Activated CD4-positive, alpha-beta memory T cell treated with anti-CD3 and anti-CD28 coated beads, Interleukin-2, amount 10 ng/mL, durations not matched to agents 7 days and 5 days (primary cell): ENCODE measurements at places on chromosomes 11 and 22.

GRCh38 chr11:64151337-64151736 lies 14.6 kb downstream of the MACROD1 start:
- DNase-seq = no peak

DNA sequence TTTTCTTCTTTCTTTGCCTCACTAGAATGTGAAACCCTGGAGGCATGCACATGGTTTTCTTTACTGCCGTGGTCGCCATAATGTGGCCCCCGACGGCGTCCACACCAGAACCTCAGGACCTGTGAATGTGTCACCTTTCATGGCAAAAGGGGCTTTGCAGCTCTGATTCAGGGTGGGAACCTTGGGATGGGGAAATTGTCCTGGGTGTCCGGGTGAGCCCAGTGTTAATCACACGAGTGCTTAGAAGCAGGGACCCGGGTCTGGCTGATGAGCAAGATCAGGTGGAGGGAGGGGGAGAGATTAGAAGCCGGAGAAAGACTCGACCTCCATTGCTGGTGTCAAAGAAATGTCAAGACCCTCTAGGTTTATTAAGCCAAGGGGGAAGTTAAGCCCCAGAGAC lies 74.7 kb upstream of the SHISAL1 start:
- no peak for DNase-seq

DNA sequence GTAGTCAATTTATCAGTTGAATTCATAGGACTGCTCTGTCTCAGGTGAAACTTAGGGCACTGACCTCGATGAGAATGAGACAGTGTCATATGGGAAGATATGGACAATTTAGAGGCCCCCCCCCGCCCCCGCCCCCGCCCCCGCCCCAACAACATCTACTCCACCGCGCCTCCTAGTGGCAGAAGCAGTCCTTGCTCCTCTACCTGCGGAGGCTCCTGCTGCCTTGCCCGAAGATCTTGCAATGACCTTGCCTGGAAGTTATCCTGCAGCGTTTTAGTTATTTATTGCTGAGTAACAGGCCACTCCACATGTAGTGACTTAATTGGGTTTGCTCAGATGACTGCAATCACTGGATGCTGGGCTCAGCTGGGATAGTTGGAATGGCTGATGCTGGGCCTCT lies 15.2 kb downstream of the SERPINH1 start:
- DNase-seq = peak; percentile 57

DNA sequence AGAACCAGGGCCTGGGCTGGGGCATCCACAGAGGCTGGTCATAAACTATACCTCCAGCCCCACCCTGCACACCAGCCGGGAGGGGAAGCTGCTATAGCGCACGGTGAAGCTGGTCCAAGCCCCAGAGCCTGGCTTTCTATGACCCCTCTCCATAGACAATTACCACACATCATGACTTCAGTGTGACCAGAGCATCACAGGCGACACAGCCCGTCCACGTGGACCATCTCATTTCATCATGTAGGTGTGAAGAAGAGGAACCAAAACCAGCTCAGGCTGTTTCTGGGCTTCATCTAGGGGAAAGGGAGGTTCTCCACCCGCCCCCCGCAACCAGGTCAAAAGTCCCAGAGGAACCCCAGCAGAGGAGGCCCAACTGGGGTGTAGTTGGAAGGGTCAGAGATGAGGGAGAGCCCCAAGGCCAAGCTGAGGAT lies 3.0 kb downstream of the CXCR5 start:
- no peak for DNase-seq

DNA sequence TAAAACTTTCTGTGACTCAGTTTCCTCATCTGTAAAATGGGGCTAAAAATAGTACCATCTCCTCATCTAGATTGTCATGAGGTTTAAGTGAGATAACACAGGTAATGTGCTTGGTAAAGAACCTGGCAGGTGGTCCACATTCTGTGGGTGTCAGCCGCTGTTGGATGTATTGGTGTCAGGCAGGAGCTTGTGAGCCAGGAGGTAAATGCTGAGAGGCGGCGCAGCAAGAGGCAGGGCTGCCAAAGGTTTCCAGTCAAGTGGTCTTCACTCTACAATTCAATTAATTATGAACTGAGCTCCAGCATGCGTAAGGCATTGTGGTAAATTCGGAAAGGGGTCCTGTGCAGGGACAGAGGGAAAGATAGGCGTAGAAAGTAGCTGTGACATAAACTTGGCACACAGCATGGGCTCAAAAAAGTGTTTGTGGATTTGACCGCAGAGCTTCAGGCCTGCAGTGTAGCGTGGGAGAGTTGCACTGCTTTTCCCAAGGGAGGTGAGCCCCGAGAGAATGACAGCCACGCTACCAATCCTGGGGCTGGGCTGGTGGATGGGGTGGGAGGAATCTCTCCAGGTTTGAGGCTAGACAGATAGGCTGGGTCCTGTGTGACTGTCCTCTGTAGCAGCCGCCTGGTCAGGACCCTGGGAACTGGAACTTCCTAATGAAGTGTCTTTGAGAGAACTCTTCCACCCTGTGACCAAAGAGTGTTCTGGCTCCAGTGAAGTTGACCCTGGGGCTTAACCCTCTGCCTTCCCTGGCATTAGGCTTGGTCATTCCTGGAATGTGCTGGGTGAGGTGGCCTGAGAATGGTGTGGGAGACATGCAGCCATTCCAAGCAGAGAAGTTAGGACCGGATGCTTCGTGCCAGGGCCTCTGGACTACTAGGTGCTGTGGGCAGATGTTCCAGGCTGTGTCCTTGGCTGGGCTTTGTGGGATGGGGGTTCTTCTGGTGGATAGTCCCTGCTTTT lies 122.4 kb downstream of the FEZ1 start:
- no peak for DNase-seq

- no peak for DNase-seq
These were observed 64.8 kb downstream of the MIAT start for GRCh38 chr22:26722159-26722558.

DNA sequence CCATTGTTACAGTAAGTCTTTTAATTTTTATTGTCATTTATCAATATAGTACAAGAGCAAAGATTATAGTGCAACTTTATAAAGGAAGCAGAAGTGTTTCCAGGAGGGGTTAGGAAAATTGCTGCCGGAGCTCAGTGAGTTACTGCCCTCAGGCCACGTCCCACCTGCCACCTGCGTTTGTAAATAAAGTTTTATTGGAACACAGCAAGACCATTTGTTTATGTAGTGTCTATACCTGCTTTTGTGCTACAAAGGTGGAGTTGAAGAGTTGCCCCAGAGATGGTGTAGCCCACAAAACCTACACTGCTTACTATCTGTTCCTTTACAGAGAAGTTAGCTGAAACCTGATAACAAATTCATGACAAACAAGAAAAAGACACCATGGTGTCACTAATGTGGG lies 437.8 kb upstream of the B3GAT1 start:
- DNase-seq = no peak

DNA sequence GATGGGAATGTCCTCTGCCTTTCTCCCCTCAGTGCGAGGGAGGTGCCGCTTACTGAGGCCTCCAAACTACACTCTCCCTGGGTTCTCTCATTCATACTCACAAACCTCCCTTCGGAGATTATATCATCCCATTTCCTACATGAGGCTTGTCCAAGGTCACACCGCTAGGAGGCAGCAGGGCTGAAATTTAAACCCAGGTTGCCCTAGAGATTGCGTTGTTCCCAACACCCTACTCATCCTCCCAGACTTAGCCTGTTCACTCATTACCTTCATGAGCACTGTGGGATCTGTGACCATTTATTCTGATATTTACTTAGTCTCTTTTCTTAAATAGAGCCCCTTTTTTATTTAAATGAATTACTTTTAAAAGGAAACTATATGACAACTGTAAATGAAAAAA lies 31.1 kb downstream of the SDHAF2 start:
- no peak for DNase-seq

DNA sequence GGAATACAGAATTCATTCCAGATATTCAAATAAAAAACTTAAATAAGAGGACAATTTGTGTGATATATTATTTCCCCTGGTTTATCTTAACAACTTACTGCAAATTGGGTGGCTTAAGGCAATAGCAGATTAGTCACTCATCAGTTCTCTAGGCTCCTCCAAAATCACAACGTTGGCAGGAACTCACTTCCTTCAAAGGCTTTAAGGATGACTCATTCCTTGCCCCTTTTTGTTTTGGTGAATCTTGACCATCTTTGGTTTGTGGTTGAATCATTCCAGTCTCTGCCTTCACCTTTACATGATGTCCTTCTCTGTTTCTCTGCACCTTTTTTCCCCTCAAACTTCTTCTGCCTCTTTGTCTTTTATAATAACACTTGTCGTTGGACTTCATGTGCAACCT lies 3.4 kb downstream of the OR10AG1 start:
- no peak for DNase-seq

DNA sequence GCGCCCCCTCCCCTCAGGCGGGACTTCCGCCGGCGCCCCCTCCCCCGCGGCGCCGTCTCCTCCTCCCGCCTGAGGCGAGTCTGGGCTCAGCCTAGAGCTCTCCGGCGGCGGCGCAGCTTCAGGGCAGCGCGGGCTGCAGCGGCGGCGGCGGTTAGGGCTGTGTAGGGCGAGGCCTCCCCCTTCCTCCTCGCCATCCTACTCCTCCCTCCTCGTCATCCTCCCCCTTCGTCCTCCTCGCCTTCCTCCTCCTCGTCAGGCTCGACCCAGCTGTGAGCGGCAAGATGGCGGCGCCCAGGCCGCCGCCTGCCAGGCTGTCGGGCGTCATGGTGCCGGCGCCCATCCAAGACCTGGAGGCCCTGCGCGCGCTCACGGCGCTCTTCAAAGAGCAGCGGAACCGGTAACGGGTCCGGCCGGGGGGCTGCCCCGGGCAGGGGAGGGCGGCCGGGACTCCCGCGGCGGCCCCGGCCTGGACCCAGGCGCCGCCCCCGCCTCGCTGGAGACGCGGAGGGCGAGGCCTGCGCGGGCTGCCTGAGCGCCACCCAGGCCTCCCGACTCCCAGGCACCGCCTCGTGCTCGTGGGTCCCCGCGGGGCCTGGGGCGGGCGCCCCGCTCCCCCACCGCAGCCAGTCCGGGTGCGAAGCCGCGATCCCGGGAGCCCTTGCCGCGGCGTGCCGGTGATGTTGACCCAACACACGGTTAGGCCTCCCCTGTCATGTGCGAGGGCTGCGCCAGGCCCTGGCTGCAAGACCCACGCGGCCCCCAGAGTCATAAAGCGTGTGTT lies at the start of gene ATXN10:
Gene ATXN10, plus strand, starts transcription at position 52 of the 781 bp plus-strand sequence. Its CDS starts 230 bp downstream, at position 282.
- peak; percentile 73 for DNase-seq

GRCh38 chr11:92253421-92253820 lies 28.8 kb downstream of the FAT3 start:
- DNase-seq = no peak

DNA sequence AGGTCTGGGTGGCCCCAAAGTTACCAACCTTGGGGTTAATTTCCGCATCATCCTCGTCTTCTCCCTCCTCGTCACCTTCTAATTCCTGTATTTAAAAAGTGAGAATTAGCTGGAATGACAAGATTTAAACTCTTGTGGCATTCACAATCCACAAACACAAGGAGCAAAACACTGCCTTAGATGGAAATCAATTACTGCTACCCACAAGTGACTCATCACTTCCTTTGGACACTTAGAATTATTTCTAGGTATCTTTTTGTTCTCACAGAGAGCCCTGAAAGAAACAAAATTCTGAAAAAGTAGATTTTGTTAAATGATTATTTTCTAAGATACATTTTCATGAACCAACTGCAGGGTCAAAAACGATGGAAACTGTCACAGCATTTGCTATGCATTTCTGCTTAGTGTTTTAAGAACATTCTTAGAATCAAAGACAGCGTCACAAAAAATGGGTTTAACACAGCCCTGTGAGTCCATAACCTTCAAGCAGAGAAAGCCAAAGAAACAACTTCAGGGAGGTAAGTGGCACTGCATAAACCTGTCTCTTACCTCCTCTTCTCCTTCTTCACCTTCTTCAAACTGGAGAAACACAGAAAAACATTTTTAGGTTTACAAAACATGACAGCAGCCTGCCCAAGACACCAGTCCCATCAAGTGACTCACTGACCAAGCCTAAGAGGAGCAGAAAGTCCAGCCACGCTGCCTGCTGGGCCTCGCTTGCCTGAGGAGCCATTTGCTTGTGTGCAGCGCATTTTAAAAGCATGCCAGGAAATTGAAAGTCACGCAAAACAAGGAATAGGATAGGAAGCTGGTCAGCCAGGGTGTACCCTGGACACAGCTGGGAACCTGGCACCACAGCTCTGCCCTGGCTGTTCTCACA lies 22.3 kb upstream of the PHLDA2 start:
- no peak for DNase-seq

DNA sequence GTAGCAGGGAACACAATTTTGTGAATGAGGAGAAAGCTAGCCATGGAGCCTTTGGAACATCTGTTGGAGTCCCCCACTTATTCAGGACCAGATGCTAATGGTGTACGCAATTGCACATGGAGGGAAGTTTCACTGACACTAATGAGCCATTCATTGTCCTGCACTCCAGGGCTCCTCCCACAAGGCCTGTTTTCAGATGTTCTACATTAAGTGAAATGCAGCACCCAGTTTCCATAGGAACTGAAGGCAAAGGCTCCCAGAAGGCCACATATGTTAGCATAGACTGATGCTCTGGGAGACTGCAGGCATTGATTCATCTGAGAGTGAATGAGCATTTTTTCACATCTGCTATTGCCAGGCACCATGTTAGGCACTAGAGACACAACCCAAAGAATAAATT lies 399.5 kb downstream of the ETS1 start:
- no peak for DNase-seq

DNA sequence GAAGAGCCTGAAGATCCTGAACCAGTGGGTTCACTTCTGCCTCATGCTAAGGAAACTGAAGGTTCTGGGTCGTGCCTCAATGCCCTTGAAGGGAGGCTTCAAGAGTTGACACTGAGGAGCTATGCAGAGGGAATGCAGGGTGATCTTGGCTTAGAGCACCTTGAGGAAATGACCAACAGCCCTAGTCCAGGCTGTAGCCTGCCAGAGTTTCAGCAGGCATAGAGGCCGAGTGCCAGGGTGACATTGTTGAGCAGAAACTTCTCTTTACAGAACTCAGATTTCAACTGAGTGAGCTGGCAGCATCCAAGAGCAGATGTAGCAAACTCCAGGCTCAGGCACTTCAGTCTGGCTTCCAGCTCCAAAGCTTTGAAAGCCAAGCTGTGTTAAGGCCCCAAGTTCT lies 23.1 kb upstream of the CAPRIN1 start:
- no peak for DNase-seq

DNA sequence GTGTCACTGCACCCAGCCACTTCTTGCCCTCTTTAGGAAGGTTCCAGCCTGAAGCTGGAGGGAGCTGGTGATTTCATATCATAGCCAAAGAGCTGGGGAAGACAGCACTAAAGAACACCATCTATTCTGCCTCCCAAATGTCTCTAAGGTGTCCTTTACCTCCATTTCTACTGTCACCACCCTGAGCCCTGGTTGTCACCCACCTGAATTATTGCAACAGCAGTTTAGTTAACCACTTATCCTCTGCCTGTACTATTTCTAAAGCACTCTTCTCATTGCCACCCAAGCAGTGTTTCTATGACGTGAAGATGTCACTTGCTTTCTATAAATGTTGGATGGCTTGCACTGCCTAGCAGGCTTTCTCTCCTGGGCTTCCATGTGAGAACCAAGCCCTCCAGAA lies 69.4 kb upstream of the EED start:
- no peak for DNase-seq

DNA sequence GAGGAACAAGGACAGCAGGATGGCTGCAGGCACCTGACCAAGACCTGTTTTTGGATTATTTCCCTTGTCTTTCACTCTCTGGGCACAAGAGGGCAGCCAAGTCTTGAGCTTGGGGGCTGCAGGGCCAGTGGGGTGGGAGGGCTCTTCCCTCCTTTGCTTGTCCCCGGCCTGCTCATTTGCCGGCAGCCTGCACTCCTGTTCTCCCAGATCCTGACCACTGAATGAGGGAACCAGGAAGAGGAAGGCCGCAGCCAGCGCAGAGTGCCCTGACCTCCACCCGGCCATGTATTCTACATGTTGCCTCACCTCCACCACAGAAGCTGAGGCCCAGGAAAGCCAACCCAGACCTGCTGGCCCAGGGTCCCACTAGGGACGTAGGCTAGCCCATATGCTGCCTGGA lies 15.5 kb upstream of the NNMT start:
- no peak for DNase-seq
